ENCODE measurements at places on chromosomes 3 and 15.

DNA sequence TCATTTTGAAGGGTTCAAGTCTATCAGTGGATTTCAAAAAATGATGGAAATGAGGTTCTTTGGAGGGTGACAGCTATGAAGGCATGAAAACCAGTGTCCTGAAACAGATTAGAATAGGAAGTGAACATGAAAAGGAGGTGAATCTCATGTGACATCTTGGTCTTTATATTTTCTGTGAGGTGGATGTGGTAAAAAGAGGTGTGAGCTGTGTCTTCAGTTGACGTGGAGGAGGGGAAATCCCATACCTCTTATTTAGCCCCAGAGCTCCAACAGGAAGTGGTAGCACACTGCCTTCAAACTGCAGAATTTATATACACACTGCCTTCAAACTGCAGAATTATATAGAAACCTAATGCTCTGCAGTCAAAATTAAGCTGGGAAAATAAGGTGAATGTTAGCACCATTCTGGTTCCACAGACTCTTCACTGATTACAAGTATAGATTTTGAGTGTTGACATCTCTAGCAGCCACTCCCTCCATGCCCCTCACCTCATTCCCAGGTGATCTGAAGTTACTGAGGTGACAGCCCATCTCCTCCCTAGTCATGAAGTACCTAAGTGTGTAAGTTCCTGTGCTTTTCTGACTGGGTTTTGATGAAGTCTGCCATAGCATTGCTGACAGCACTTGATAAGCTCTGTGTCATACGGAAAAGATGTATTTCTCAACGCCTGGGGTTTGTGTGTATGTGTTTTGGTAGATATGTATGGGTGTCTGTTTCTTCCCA lies 2.7 kb downstream of the RAB8B start:
- DNase-seq, result no peak

- DNase-seq, result peak; percentile 69
Observed at GRCh38 chr3:27721717-27722564, at the start of gene EOMES. TSS of gene EOMES (minus strand) at chr3:27722323. CDS start at chr3:27722294, 29 bp downstream.

DNA sequence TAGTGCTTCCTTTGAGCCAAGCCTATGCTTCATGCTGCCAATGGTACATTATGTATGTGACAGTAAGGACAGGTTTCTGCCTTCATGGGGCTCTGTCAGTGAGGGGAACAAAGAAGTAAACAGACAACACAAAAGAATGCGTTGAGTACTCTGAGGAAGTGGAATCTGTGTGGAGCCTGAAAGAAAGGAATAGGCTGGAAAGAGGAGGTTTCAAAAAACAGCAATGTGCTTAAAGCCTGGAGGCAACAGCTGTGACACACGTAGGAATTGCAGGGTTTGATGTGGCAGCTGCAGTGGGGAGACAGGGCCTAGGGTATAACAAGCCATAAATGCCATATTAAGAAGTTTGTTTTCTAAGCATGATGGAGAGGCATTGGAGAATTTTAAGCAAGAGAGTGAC lies 316.7 kb downstream of the CLSTN2 start:
- no peak for DNase-seq

- DNase-seq, result no peak
Observed at GRCh38 chr15:32222716-32223115, 180.4 kb downstream of the GOLGA8K start.

DNA sequence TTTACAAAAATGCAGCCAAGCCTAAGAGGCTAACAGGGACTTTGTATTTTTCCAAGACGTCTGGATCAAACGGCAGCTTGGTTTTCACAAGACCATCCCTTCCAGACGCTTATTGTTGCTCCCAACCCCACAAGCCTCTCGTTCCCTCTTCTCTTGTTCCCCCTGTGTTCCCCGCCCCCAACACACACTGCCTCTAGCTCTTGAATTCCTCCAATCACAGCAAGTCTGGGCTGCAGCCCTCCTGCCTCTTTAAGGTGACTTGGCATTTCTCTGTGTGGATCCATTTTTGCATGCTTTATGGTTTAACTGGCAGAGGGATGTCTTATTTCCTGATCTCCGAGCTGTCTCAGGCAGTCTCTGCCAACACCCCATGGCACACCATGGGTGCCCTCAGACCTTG lies 182.2 kb downstream of the ABHD5 start:
- DNase-seq, result no peak

- no peak for DNase-seq
Observed at GRCh38 chr3:142889212-142890014, 530 bp upstream of the PCOLCE2 start.

GRCh38 chr3:72904163-72904562 lies 16.3 kb downstream of the GXYLT2 start:
- no peak for DNase-seq

GRCh38 chr3:8663177-8664061 lies 18.8 kb upstream of the SSUH2 start:
- DNase-seq, result peak; percentile 25

- no peak for DNase-seq
Observed at GRCh38 chr3:145754605-145755289, 406.2 kb downstream of the PLOD2 start.

- DNase-seq, result no peak
Observed at GRCh38 chr3:55271549-55271948, 215.6 kb downstream of the WNT5A start.

DNA sequence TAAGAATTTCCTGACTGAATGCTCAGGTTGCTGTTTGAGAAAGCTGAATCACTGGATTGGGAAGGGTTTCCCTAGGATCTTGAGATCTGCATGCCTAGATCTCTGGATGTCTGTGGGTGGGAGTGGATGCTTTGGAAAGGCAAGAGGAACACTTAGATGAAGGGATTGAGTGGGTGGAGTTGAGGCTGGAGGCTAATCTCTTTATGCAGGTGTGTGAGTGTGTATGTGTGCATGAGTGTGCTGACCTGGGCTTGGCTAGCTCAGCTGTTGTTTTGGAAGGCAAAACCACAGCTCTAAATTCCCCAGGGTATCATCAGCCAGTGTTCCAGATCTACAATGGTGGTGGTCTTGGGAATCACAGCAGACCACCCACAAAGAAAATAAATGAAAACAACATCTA lies 60.5 kb downstream of the CLDN1 start:
- DNase-seq, result no peak

- DNase-seq, result no peak
Observed at GRCh38 chr15:72972362-72972761, 79.9 kb upstream of the NEO1 start.

DNA sequence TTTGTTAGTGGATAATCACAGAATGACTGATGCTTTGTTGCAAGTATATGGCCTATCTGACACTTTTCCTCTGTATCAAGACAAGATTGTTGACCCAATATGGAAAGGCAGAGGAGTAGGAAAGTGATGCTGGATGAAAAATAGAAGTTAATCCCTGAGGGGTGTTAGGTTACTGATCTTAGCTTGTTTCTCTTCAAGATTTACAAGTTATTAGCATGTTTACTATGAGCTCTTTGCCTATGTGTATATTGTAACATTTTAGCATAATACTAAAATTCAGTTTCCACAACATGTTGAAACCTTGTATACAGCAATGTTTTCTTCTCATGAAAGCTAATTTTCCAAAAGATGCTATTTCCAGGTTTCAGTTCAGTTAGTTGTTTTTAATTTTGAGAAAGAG lies 120.4 kb upstream of the CCNL1 start:
- DNase-seq, result no peak

GRCh38 chr3:25046911-25047771 lies 380.9 kb upstream of the RARB start:
- peak; percentile 87 for DNase-seq

DNA sequence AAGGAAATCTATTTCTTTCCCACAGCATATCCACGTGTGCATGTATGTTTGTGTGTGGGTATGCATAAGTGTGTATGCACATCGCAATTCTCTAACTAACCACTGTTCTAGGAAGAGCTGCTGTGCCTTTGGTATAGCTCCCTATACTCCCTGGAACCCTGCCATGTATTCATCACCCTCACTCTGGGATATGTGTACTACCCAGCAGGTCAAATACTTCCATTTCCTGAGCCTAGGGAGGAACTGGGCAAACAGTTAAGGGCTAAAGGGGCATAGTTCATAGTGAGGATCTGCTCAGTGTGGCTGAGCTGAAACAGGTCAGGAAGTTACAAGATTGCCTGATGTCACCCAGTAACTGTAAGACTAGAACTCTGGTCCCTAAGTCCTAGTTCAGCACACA lies 260.4 kb downstream of the RPLP1 start:
- DNase-seq, result peak; percentile 9

DNA sequence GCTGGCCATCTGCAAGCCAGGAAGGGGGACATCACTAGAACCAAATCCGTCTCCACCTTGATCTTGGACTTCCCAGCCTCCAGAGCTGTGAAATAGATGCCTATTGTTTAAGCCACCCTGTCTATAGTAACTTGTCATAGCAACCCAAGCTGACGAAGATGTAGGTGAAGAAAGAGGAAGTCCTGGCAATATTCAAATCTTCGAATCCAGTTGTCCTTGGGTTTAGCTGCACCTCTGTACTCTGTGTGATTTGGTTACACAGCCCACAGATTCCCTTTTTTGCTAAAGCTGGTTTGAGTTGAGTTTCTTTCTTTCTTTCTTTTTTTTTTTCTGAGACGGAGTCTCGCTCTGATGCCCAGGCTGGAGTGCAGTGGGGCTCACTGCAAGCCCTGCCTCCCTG lies 68.0 kb upstream of the XCR1 start:
- DNase-seq, result no peak

DNA sequence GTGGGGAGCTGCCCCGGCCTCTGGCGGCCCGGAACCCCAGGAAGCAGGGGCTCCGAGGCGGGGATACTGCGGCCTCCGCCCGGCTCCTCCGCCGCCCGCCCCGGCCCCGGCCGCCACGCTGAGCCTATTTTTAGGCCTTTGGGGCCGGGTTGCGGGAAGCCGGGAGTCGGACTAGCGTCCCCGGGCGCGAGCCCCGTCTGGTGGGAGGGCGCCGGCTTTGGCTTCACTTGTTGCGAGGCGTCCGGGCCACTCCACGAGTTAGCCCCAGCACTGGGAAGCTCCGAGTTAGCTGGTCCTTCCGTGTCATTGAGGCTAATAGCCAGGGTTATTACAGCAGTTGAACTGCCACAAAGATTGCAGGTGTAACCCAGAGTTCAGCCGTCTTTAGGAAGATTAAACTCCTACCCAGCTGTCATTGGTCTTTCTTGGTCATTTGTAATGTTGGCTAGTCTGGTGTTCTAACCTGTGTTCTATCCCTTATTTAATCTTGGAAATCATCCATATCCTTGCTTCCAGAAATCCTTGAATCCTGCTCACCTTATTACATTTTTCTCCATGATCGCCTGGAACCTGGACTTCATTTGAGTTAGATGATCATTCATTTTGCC lies 791 bp downstream of the GYG1 start:
- peak; percentile 35 for DNase-seq

- DNase-seq, result peak; percentile 65
Observed at GRCh38 chr3:123941121-123941520, 19.9 kb downstream of the CCDC14 start.

DNA sequence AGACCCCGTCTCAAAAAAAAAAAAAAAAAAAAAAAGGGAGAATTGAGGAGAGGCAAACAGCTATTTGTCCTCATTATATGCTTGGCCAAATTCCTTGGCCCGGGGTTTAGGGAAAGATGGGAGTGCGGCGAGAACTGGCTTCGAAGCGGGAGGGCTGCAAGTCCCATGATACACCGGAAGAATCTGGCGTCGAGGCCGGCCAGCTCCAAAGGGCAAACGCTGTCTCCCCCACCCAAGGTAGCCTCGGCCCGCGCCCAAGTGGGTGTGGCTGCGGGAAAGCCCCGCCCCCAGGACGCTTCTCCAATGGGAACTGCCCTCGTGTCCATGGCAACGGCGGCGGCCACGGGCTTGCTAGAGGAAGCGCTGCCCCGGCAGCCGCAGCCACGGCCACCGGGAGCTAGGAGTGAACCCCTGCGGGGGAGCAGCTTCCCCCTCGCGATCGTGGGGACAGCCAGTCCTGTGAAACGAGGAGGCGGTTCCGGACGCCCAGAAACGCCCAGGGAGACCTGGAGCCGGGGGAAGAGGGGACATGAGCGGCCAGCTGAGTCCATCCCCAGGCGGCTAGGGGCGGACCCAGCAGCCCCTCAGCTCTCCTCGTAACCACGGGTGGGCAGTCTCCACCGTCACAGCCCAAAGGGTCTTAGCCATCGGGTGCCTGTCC lies at the start of gene TTLL13:
Gene TTLL13 (plus strand): TSS at position 354 of the 661 bp plus-strand sequence. CDS start 1,075 bp downstream, outside the sequence.
- DNase-seq, result peak; percentile 68

DNA sequence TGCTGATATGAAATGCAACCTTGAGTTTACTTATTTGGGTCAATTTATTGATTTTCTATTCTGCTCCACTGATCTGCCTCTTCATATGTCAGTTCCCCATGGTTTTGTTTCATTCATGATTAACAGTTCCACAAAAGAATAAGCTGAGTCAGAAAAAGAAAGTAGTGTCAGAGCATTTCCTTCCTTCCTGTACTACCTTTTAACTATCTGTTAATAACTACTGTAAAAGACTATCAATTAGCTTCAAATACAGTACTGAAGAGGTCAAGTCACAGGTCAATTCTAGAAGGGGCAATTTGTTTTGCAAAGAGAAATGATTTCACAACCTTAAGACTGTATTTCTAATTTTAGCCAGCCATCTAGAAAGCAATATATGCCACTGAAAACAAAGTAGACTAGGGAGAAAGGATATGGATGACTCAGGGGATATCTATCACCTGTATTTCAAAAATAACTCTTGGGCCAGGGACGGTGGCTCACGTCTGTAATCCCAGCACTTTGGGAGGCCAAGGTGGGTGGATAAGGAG lies 129.5 kb downstream of the TFDP2 start:
- DNase-seq, result no peak

- DNase-seq, result no peak
Observed at GRCh38 chr3:127074900-127075360, 92.0 kb downstream of the PLXNA1 start.

DNA sequence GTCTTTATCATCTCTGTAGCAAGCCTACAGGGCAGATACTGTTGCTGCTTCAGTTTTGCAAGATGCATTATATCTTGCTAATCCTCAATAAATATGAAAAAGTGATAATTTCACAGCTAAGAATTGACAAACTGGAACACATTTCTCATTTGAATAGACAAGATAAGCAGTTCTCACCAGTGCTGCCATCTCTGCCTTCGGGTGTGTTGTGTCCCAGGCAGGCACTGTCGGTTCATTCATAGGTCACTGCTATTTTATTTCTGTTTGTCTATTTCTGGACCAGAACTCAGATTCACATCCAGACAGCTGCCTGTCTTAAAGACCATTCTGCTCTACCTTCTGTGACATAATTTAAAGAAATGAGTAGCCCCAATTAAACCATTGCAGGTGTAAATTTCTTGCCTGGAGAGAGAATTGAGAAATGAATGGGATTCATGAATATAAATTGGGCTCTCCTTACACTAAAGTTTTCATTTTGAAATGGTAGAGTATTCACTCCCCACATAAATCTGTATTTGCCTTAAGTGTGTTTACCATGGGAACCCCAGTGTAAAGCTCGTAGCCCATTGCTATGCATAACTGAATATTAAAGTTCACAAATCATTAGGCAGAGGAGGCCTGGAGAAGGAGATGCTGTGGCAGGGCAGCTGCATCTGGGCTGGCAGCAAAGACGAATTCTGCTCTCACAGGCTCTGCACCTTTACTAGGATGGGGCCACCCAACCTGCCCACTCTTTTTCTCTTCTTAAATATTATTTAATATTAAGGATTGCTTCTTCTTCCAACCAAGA lies 149.9 kb downstream of the ARPP21 start:
- DNase-seq, result no peak

- DNase-seq, result no peak
Observed at GRCh38 chr3:141740349-141740748, 2.3 kb downstream of the RNF7 start.

GRCh38 chr3:126527455-126528211 lies 3.7 kb downstream of the CHST13 start:
- no peak for DNase-seq

- no peak for DNase-seq
Observed at GRCh38 chr15:40956541-40956982, 3.3 kb downstream of the CHAC1 start.

All from NCI-H1105 treated with DMSO at 0.1 percent for 48 hours (cell line).